ENCODE measurements at places on chromosomes 12 and 14.

DNA sequence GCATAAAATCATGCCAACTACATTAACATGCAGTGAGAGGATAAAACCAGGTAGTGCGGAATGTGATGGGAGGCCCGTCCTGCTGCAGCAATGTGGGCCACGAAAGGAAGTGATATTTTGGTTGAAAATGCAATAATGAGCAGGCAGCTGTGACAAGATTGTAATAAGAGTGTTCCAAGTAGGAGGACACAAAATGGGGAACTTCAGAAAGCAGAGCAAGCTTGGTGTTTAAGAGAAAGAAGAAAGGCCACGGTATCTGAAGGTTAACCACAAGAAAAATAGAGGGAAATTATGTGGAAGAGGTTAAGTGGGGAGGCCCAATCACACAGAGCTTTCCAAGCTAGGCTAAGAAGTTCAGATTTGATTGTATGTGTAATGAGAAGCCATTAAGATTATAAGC is 34.3 kb downstream of the OVCH1 start:
- DNase-seq: no peak

DNA sequence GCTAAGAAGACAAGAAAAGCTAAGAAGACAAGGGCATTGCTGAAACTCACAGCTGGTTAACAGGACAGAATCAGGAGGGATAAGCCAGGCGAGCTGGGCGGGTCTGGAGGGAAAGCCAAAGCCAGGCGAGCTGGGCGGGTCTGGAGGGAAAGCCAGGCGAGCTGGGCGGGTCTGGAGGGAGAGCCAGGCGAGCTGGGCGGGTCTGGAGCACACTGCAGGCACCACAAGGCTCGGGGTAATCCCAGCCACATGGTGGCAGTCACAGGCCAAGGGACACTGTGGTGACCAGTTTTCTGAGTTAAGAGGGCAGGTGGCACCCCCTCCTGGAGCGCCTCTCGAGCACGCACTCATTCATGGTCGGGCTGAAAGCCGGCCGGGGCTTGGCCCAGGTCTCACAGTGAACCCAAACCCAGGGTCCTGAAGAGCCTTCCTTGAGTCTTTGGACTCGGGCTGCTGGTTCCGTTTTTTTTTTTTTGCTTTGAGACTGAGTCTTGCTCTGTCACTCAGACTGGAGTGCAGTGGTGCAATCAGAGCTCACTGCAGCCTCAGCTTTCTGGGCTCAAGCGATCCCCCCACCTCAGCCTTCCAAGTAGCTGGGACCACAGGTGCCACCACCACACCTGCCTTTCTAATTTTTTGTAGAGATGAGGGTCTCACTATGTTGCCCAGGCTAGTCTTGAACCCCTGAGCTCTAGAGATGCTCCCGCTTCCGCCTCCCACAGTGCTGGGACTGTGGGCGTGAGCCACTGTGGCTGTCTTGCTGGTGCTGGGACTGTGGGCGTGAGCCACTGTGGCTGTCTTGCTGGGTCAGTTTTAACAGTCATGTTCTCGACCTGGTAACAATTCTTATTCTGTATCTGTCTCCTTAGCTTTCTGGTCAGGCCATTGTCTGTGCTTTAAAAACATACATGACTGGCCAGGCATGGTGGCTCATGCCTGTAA is 40.2 kb downstream of the HSP90AA1 start:
- DNase-seq: no peak

- DNase-seq: no peak
These were observed 34.9 kb downstream of the GPHB5 start for GRCh38 chr14:63283884-63284248.

GRCh38 chr12:26247873-26248272 is 52.5 kb downstream of the SSPN start:
- no peak for DNase-seq

GRCh38 chr14:40464531-40464930 is 1032.3 kb upstream of the FBXO33 start:
- DNase-seq: no peak
